Activated CD4-positive, alpha-beta T cell treated with anti-CD3 and anti-CD28 coated beads for 36 hours (primary cell): ENCODE measurements at places on chromosomes 16 and 17. TPM values are rescaled to one million over a fixed set of nuclear protein-coding genes. Genes with fewer than 3 reads are reported as not detected.
A peak's percentile ranks its signal among the peaks of the same experiment; 100 is the strongest.

Gene ADORA2B
- 1.9 TPM for total RNA-seq

Gene FBXO31
- 26.8 TPM for total RNA-seq

Gene LRRC46
- total RNA-seq, result 0.46 TPM

- peak overlapping the region; percentile 85 for H3K4me3 ChIP-seq
- peak; percentile 69 for DNase-seq
- H3K36me3 ChIP-seq, result peaks cover 27% of the 10 kb centered on the region
These were observed 1.0 kb upstream of the ARMC5 start for GRCh38 chr16:31458073-31458843.

GRCh38 chr17:1732241-1732832 lies 7.8 kb downstream of the WDR81 start:
- no peak for DNase-seq
- H3K4me1 ChIP-seq, result peaks cover 27% of the 10 kb centered on the region
- H3K36me3 ChIP-seq, result peaks cover 7% of the 10 kb centered on the region
- no peaks in the 10 kb centered on the region for H3K27me3 ChIP-seq
- no peak overlapping the region for H3K4me3 ChIP-seq

DNA sequence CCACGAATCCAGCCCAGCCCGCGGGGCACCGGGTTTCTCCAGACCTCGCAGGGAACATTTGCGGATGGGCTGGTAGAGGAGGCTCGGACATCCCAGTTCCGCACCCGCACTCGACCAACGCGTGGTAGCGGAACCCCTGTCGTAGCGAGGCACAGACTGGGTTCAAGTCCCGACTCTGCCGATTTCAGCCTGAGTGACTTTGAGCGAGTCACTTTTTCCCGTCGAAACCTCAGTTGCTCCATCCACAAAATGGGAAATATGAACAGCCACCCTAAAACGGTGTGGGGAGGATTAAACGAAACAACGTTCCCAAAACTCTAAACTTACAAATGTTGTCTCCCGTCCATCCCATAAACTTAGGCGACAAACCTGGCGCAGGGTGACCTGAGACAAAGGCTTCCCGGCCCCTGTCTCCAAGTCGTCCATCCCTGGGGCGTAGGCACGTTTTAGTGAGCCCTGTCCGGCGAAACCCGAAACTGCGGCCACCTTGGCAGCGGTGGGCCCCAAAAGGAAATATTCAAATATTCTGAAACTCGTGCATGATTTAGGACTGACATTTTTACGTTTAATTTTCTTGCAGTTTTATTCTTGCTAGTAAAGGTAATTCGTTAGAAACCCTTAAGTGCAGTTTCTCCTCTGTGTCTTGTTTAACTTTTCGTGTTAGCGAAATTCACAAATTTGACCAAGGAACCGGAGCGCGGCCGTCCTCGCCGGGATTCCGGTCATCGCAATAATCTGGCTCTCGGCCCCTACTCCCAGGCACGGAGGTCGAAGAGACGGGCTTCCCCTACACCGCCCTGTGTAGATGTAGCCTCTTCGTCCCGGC lies 1.9 kb upstream of the MLLT6 start:
- no peak for DNase-seq
- peak overlapping the region; percentile 95 for H3K4me3 ChIP-seq
- H3K27me3 ChIP-seq, result no peaks in the 10 kb centered on the region
- H3K36me3 ChIP-seq, result peaks cover 41% of the 10 kb centered on the region
- peak overlapping the region; percentile 100 for H3K27ac ChIP-seq
- peaks cover 49% of the 10 kb centered on the region for H3K4me1 ChIP-seq

DNA sequence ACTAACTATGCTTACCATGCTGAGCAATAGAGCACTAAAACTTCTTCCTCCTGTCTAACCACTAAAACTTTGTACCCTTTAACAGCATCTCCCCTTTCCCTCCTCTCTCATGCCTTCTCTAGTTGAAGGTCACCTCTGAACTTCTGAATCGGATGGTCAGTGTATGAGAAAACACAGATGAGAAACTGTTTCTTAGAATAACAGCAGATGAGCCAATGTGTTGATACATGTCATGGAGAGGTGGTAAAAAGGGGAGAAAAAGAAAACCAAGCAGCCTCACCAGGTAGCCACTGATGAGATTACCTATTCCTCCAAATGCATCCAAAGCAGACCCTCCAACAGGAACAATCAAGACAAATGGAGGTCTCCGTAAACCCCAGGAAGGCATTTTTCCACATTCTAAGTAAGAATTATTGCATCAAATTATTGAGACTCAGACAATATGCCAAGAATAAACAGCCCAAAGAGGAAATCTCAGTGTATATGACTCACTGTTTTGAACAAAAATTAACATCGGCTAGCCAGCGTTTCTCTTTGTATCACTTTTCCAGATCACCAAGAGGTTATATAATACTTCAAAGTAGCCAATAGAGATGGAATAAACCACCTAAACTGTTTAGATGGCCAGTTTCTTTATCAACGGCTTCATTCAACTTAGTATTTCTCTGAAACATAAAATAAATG lies 793.3 kb upstream of the SOX9 start:
- no peak overlapping the region for H3K27ac ChIP-seq
- peaks cover 2% of the 10 kb centered on the region for H3K27me3 ChIP-seq
- H3K4me3 ChIP-seq, result no peak overlapping the region
- no peak for DNase-seq
- no peaks in the 10 kb centered on the region for H3K4me1 ChIP-seq
- H3K36me3 ChIP-seq, result no peaks in the 10 kb centered on the region

DNA sequence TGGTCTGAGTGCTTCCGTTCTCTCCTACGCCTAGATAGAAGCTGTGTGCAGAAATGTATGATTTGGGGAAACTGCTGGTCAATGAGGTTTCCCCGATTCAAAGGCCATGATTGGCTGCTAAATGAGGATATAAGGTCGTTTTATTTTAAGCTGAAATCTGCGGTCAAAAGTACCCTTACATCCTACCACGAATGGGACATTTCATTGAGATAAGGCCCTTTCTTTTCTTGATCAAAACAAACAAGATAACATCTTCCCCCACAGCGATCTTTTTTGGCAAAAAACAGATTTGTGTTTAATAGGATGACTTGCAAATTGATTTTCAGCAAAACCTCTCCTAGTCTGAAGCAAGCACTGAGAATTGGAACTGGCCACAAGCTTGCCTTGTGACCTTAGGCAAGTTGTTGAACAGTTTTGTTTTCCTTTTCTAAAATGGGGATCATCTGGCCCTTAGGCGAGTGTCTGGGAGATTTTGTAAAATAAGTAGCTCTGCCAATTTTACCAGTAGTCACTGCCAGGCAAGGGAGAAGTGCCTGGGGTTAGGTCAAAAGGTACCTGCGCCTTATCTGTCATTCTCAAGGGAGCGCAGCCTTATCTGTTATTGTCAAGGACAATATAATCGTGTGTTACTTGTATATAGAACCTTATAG lies 635 bp downstream of the SCPEP1 start:
- peak overlapping the region; percentile 83 for H3K4me3 ChIP-seq
- DNase-seq, result no peak
- H3K27ac ChIP-seq, result peak overlapping the region; percentile 74
- H3K36me3 ChIP-seq, result no peaks in the 10 kb centered on the region
- peaks cover 18% of the 10 kb centered on the region for H3K4me1 ChIP-seq

GRCh38 chr17:33977729-33978514 lies 277.2 kb upstream of the CCL2 start:
- no peak for DNase-seq
- H3K36me3 ChIP-seq, result no peaks in the 10 kb centered on the region
- no peak overlapping the region for H3K27ac ChIP-seq
- no peaks in the 10 kb centered on the region for H3K4me1 ChIP-seq
- no peak overlapping the region for H3K4me3 ChIP-seq
- H3K27me3 ChIP-seq, result peaks cover 5% of the 10 kb centered on the region
